ENCODE measurements at places on chromosomes 5 and 9. TPM values are rescaled to one million over a fixed set of nuclear protein-coding genes. Genes with fewer than 3 reads are reported as not detected.

LRRTM2 gene
- not detected for total RNA-seq

GRIN1 gene
- 0.59 TPM for total RNA-seq

PAEP gene
- total RNA-seq = 3.0 TPM

NACC2 gene
- 24.5 TPM for total RNA-seq

STPG3 gene
- total RNA-seq = not detected

IFNB1 gene
- not detected for total RNA-seq

SLC24A2 gene
- total RNA-seq = 0.68 TPM

- no peak for DNase-seq
Observed at GRCh38 chr5:11064763-11065450, 303.9 kb upstream of the DAP start.

DNA sequence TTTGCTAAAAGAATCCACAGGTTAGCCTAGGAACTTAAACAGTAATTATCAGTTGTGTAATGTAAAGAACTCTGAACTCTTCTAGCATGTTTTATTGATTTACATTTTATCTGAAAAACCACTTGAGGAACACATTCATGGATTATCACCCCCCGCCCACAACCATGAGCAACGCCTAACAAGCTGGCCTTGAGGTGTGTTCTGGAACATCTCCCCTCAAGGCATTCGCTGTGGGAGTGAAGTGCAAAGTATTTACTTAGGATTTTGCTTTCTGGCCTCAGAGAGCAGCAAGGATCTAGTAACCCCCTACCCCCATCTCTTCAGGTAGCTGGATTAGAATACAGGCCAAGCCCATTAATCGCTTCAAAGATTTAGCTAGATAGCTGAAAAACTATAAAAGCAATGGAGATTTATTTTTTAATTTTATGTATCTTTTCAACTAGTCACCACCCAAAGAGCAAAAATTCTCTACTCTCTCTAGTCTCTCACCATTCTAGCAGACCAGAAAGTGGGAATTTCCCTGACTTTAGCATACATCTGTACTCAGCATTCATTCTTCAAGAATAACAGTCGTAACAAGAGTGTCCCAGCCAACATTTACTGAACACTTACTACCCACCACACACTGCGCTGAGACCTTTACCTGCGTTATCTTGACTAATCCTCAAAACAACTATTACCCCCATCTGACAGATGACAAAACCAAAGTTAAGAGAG, 37.2 kb downstream of the DDX31 start:
- DNase-seq = no peak

DNA sequence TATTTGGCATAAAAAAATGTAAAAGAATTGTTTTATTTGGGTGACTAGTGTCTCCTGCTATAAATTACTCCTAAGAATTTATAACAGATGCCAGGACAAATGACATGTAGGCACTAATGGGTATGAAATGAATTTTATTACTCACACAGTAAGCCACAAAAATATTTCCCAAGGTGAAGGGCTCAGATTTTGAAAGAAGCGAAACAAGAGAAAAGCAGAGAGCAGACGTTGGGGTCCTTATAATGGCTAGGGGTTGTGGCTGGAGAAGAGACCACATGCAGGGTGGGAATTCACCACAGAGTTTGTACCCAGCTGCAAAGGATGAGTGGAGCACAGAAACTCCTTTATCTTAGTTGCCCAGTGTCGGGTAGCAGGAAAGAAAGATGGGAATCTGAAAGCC, 45.0 kb upstream of the PRR16 start:
- DNase-seq = no peak

DNA sequence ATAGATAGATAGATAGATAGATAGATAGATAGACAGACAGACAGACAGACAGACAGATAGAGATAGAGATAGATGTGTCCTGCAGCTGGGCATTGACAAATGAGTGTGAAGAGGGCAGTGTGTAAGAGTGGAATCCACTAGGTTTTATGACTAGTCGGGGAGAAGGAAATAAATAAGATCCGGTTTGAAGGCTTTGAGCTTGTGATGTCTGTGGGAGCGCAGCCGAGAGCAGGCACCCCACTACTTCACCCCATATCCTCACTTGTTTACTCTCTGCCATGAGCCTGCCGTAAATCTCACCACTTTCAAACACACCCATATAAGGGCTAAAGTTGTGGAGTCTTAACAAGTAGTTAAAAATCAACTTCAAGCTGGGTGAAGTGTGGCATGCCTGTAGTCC, 1.4 kb upstream of the SUSD1 start:
- DNase-seq = no peak

- no peak for DNase-seq
Observed at GRCh38 chr9:77731930-77732329, 83.8 kb upstream of the GNA14 start.

DNA sequence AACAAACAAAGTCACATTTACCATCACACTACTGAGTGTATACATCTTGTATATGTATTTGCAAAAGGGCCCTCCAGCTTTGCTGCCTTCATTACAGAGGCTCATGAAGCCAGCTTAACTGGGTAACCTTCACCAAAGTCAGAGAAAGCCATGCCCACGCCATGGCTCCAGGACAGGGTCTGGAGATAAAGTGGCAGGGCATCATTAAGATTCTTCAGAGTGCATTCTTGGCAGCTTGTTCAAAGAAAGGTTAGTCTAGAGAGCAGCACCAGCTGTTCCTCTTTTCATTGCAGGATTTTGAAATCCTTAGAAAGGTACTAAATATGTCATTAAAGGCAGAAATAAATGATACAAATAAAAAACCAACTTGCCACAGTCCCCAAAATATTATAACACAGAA, 333.2 kb downstream of the NDUFS4 start:
- DNase-seq = no peak

DNA sequence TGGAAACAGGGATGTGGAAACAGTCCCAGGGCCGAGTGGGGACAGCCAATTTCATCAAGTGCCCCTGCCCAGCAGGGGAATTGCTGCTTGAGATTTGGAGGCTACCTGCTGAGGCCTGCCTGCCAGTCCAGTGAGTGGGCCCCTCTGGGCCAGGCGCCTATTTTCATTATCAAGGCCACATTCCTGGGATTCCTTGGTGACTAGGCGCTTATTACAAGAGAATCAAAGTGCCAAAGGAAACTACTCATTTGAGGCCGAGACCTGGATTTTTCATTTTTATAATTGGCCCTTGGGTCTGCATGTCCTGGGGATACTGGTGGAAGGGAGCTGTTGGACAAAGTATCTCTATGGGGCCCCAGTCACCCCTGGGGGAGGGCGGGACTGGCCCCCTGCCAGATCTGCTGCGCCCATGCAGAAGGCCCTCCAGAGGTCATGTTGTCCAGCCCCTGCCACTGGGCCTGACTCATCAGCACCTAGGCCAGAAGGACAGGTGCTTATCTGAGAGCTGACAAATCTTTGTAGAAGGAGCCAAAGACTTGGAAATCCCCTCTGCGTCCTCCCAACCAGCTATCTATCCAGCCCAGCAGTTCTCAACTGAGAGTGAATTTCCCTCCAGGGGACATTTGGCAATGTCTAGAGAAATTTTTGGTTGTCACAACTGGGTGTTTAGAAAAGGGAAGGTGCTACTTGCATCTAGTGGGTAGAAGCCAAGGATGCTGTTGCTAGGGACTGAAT, 45.6 kb downstream of the FOXI1 start:
- DNase-seq = peak; percentile 78

DNA sequence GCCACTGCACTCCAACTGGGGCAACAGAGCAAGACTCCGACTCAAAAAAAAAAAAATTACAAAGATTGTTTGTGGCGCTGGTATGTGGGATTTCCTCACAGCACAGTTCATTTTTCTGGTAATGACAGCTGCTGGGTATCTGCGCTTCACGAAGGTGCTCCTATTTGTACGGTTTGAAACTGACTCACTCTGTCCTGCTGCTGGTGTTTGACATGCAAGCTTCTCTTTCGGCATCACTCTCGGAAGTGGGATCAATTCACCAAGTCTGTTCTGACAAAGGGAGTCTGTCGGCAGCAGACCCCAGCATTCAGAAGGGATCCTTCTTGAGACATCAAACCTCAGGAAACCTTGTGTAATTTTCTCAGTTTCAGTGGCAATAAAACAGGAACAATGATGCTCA, 26.3 kb downstream of the MAML1 start:
- no peak for DNase-seq

DNA sequence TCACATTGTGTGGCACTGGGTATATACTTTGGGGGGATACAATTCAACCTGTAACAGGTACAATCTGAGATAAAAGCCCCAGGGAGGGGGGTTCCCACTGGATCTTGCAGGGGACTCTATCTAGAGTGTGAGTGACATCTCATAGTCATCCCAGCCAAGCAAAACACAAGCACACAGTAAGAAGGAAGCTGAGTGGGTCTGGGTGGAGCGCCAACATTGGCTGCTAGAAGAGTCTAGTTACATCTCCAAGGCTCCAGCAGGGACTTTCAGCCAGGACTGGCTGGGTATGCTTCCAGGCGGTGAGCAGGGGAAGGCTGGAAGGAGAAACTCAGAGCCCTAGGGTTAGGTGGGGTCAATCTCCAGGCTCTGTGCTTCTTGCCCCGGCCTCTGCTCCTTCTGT, 53.0 kb downstream of the IL31RA start:
- no peak for DNase-seq

GRCh38 chr5:96431376-96432187, 1.5 kb downstream of the PCSK1 start:
- no peak for DNase-seq

DNA sequence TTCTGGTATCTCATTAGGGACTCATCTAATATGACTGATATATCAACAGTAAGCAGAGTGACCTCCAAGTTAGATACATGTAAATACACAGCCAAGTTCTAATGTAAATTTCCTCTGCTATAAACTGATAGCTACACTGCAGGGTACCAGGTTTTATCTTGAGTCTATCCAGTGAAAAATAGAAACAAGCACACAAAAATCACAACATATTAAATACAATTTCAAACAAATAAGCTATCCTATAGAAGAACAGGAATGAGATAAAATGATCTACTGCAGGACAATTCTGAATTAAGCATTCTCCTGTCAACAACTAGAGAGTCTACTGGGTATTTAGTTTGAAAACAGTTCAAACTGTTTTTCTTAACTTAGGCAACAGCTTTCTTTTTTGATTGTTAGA, 42.7 kb downstream of the NR3C1 start:
- no peak for DNase-seq

DNA sequence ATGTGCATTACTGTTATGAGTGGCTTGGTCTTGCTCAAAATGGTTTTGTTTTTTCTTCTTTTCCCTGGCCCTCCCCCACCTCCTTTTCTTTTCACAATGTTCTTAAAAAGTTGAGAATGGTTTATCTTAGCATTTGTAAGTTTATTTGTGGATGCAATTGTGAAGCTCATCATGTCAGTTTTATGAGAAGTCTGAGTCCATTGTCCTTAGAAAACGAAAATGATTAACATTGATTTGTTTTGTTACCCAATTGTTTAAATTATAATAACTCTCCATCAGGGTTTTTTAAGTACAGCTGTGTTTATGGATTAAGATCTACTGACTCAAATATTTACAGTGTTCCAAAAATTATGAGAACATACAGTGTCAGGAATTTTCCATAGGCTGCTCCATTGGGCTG, 511.3 kb upstream of the PAPPA start:
- DNase-seq = no peak

GRCh38 chr9:89835666-89836065, 230.9 kb downstream of the GADD45G start:
- no peak for DNase-seq

DNA sequence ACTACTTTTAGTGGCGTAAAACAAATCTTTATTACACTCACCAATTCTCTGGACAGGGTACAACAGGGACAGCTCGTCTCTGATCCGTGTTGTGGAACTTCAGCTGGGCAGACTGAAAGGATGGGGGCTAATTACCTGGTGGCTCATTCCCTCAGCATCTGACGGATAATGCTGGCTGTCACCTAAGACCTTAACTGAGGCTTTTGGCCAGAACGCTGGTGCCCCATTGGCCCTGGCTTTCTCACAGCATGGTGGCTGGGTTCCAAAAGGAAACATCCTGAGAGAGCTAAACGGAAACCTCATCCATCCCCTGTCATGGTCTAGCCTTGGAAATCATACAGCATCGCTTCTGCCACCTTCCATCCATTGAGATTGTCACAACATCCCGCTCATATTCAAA, 62.9 kb downstream of the RAI14 start:
- DNase-seq = no peak

DNA sequence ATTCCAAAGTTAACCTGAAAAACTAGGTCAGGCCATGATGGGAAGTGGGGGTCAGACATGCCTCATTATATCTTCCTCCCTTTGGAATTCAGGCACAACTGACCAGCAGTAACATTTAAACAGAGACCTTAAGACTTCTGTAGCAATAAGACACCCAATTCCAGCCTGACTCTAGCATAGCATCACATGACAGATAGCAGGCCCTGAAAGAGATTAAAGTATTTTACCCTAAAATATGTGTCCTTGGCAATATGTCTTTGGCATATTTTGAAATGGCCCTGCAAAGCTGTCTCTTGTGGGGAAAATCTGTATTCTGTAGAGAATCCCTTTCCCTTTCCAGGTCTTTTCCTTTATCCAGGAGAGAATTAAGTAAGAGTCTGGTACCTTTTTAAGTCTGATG, 34.3 kb downstream of the S1PR3 start:
- DNase-seq = no peak

GRCh38 chr5:97231025-97231636, 48.1 kb upstream of the RIOK2 start:
- peak; percentile 34 for DNase-seq

DNA sequence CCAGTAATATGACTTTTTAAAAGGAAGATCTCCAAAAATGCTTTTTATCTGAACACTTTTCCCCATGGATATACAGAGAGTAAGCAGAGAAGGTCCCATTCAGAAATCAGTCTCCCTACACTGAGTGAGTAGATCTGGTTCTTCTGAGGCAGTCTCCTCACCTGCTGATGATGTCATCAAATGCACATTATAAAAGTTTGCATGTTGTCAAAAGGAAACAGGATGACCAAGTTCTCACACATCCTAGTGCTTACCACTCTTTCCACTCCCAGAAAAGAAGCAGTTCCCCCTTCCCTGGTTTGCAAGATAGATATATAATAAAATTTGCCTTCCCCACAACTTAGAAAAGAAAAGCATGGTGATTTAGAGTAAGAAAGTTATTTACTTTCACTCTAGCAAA, 180.5 kb downstream of the RAB3C start:
- DNase-seq = no peak

GRCh38 chr9:27432308-27432707, 91.8 kb upstream of the IFNK start:
- no peak for DNase-seq
